ENCODE measurements at places on chromosomes 16 and 17.

- no peak for DNase-seq
Observed at GRCh38 chr17:17994271-17995069, 21.8 kb downstream of the DRC3 start.

- no peak for DNase-seq
Observed at GRCh38 chr17:33229499-33229898, 63.6 kb downstream of the ASIC2 start.

DNA sequence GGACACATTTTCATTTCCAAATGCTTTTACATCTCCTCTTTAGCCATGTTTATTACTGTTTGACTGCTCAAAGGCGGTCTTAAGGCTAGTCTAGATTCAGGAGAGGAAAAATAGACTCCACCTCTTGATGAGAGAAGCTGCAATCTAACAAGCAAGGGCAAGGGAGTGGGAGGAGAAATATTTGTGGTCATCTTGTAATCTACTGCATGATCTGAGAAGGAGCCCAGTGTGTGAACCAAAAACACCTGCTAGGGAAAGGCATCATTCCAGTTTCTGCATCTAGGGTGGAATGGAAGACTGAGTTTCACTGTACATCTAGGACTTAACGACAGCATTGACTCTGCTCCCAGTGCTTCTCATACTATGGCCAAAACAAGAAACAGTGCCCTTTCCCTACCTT, 232.2 kb upstream of the HS3ST3A1 start:
- DNase-seq, result peak; percentile 35

DNA sequence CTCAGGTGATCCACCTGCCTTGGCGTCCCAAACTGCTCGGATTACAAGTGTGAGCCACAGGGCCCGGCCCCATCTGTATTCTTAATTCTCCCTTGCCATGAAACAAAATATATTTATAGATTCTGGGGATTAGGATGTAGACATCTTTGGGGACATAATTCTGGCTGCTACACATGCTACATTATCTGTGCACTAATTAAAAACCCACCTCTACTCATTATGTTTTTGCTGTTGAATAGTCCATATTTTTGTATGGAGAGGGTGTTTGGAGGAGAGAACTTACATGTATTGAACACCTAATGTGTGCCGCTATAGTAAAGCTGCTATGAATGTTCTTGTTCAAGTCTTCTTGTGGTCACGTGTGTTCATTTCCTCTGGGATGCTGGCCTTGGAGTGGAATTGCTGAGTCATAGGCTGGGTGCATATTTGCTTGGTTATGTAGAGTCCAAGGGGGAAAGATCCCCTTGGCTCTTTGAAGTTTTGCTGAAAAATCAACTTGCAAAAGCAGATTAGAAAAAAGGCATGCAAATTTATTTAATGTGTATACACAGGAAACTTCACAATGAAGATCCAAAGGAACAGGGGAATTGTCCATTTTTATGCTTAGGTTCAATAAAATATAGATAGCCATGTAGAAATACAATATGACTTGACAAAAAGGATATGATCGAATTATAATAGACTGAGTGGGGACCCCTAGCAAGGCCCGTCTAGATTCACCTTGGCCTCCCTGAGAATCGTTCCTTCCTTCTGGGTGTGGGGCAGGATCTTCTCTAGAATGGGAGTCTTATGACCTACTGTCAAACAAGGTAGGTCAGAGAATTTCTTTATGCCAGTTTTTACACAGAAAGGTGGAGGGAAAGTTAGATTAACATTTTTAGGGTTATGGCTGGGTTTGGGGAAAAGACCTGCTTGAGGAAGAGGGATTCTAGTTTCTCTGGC, 42.1 kb upstream of the GPRC5B start:
- DNase-seq, result peak; percentile 66

DNA sequence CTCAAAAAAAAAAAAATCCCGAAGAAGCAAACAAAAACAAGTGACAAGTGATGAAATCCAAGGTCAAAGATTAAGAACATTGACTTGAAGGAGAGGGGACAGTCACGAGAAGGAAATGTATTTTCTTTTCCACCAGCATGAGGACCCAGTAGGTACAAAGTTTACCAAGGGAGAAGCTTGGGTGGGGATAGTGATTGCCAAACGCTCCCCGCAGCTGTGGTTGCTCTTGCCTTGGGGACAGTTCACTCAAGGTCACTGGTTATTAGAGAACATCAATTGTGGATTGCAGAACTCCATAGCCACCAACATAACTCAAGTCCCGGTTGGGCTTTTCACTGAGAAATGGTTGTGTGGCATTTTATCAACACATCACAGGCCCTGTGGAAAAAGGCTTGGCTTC, 27.0 kb downstream of the RSL1D1 start:
- no peak for DNase-seq

GRCh38 chr16:83118365-83118764, 491.6 kb downstream of the CDH13 start:
- no peak for DNase-seq

DNA sequence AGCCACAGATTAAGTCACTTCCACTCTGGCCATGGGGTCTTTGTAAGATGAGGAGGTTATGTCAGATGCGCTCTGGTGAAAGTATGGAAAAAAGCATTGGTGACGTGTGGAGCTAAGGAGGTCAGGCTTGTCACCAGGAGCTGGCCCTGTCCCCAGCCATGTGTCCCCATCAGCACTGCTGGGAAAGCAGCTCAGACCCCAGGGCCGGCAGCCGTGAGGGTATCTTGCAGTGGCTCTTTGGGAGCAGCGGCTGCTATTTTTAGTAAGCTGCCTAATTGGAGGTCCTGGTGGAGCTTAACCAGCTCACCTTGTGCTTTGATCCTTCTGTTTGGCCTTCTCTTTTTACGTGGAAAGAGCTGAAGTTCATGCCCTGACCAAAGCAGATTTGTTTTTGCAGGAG, 60.9 kb downstream of the MPRIP start:
- DNase-seq, result no peak

DNA sequence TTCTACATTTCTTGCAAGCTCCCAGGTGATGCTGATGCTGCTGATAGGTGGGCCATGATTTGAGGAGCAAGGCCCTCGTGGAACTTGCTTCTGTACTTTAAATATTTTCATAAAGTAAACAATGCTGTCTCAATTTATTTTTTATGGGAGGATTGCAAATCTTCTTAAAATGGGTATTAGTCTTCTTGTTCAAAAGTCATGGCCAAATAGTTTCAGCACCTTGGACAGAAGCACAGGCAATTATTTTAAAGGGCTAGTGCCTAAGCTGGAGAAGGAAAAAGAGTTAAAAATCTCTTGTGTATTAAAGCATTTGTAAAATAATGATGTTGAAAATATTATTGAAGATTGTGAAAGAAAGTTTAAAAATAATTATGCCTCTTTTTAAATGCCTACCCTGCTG, 50.5 kb downstream of the GPR139 start:
- no peak for DNase-seq

- no peak for DNase-seq
Observed at GRCh38 chr16:1125471-1125870, 27.4 kb upstream of the CACNA1H start.

DNA sequence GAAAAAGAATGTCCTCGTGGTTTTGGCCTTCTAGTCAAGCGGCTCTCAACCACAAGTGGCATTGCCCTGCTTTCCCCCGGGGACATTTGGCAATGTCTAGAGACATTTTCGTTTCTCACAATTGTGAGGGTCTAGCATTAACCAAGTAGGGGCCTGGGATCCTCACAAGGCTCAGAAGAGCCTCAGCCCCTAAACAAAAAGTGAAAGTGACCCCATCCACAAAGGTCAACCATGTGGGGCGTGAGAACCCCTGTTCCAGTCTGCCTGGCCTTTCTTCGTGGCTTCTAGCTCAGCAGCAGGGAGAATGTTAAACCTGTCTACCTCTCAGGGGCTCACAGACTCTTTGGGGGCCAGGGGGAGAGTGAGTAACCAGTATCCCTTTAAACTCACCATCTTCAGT, 4.8 kb upstream of the RPL38 start:
- no peak for DNase-seq
